ENCODE measurements at places on chromosomes 7 and 10. TPM values are rescaled to one million over a fixed set of nuclear protein-coding genes. Genes with fewer than 3 reads are reported as not detected.

DNA sequence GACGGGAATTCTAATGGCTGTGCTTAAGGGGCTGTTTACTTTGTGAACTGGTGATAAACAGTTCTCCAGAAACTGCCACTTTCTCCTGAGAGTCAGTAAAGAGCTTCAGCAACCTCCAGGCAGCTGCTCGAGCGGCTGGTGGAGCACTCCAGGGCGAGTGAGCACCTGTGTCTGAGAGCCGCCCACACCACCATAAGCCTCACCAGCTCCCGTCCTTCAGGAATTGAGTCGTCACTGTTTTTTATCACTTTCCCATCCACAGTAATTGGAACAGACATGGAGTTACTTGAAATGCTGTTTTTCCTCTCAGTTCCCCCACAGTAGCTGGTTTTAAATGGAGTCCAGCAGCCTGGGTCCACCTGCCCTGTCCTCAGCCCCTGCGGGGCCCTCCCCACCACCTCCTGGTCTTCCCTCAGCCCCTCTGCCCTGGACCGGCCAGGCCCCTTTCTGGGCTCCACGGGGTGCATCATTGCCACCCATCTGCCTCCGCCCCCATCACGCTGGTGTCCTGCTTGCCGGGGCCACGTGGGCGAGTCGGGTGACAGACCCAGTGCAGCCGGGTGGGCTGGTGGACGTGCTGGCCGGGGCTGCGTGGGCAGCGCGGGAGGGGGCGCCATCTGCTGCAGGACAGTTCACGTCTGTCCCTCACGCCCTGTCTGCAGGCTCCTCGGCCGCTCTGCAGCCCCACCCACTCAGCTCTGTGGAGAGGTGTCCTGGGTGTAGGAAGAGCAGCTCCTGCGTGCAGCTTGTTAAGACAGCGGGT lies 56.0 kb downstream of the NKX6-2 start:
- DNase-seq = no peak

TMEM176B gene
- 31.2 TPM for total RNA-seq

GRCh38 chr10:12965571-12965970 lies 35.9 kb downstream of the CCDC3 start:
- DNase-seq = no peak

GRCh38 chr7:151038951-151039849 lies 9.1 kb upstream of the ASIC3 start:
- DNase-seq = peak; percentile 92

ZNF479 gene
- total RNA-seq = not detected

Data from uterus (tissue), 4 donors.